ENCODE measurements at places on chromosomes 7 and 10.

DNA sequence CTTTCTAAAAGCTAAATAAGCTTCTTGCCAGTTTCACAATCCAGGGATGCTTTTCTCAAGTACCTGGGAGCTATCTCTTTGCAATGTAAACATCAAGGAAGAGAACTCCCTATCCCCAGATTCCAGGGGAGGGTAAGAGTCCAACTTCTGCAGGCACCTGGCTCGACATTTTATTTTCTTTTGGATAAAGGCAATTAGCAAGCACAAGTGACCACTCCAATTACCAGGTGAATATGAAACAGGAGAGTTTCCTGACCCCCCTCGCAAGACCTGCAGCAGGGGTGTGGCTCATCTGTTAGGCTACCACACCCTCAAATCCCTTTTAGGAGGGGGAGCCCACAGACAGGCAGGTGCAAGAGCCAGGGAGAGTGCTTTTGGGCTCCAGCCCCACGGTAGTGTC, 28.6 kb upstream of the LANCL2 start:
- DNase-seq: no peak

- DNase-seq: no peak
Observed at GRCh38 chr7:38846280-38846679, 62.7 kb downstream of the VPS41 start.

GRCh38 chr7:112770051-112770450, 20.1 kb downstream of the TMEM168 start:
- DNase-seq: no peak

GRCh38 chr10:86035791-86036543, 330.6 kb downstream of the GRID1 start:
- no peak for DNase-seq

GRCh38 chr7:45910855-45911254, 10.2 kb downstream of the IGFBP3 start:
- DNase-seq: no peak

DNA sequence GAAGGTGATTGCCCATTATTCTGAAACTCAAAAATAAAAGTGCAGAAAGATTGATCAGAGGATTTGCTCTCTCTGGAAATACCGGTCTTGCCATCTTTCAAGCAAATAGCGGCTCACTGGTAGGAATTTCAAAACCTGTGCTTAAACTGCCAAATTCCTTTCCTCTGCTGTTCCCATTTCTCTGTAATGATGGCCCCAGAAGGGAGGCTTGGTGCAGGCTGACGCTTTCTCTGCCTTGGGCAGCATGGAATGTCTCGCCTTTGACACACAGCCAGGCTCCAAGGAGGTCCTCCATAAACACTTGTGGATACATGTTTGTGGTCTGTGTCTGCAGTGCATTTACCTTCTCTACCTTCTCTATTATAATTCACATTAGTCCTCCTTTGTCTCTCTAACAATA, 146.8 kb downstream of the HIBADH start:
- no peak for DNase-seq

- DNase-seq: peak; percentile 25
Observed at GRCh38 chr7:131106681-131107336, 220.9 kb upstream of the MKLN1 start.

GRCh38 chr7:149097088-149097487, 6.6 kb upstream of the ZNF786 start:
- DNase-seq: no peak

- DNase-seq: no peak
Observed at GRCh38 chr7:52639981-52640380, 395.5 kb upstream of the POM121L12 start.

- DNase-seq: no peak
Observed at GRCh38 chr10:23499372-23500132, 60.7 kb downstream of the OTUD1 start.

DNA sequence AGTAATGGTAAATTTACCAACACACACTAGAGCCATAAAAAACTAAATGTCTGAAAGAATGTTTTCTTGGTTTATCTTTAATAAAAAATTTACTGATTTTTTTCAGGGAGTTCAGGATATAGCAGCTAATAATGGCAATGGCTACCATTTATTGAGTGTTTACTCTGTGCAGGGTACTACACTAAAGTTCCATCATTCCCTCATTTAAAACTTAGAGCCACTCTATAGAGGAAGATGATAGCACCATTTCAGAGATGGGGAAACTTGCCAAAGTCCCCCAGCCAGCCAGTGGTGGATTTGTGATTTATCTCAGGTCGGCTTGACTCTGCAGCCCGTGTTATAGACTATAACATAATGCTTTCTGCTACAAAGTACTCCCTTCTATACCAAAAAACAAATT, 86.6 kb downstream of the LSMEM1 start:
- DNase-seq: no peak

GRCh38 chr10:59870152-59870551, 36.2 kb downstream of the CCDC6 start:
- DNase-seq: no peak

DNA sequence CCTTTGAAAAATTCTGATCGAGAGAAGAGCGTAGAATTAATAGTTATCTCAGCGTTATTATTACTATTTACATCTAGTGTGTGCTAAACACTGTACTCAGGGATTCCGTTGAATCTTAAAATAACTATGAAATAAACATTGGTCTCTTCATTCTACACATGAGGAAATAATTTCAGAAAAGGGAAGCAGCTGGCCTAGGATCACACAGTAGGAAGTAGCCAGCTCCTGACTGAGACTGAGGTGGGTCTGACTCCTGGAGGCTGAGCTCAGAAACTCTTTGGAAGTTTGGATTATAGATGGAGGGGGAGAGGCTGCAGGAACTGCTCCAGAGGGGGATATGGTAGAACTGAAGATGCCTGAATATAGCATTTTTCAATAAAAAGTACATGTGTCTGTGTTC, 183.9 kb upstream of the WDR11 start:
- no peak for DNase-seq

DNA sequence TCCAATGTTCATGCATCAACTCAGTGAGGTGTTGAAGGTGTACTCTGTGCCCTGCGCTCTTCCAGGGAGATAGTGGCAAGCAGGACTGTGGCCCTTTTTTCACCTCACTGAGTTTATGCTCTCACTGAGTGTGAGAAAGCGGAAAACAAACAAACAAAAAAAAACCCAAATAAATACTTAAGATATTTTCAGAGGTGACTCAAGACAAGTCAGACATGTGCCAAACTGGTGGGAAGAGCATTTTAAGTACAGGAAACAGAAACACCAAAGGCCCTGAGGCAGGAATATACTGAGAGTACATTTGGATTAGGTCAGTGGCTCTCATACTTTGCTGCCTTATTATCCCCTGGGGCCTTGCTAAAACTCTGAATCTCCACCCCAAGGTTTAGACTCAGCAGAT, 111.9 kb upstream of the IGFBP3 start:
- DNase-seq: no peak

DNA sequence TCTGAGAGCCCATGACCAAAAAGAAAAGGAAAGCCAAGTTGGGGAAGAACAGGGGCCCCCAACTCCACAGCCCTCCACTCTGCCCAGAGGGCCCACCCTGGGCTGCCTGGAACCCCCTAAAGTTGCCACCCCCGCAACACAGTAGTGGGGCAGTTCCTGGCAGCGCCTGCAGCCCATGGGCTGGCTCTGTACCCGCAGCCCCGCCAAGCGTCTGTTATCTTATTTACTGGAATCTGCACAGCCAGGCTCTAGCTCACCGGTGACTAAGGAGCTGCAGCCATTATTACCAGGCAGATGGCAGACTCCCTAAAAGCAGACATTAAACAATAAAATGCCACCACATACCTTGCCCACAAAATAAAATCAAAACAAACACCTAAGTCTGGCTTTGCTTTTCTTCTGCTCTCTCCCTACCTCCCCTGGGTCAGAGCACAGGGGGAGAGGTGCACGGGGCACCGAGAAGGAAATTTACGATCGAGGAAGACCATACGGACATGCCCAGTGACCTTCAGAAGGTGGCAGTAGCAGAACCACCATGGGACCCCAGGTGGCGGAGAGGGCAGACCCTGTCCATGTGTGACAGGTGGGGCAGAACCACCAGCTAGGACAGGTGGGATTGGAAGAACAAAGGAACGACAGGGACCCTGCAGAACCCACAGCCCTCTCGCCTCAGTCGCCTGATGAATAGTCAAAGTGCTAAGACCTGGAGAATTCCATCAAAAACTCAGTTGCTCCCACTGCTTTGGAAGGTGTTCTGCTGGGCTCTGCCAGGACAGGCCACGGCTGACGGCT, 66.3 kb downstream of the PRKAG2 start:
- no peak for DNase-seq

DNA sequence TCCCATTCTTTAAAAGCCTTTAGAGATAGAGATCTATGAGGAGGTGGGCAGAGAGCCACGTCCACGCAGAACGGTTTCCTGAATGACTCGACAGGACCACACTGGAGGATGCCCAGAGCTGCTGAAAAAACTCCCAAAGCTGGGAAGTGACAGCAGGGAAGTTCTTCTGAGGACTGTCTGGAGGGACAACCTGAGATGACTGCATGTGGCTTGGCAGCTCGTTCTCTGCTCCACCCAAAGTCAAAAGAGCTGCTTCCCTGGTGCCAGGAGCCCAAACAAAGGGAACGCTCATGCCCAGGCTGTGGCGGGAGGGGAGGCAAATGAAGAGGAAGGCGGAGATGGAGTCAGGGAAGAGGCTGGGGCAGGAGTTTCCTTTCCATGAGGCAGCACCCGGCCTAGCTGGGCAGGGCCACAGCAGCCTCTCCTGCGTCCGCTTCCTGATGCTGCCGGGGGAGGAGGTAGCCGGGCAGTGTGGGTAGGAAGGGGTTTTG, 95.4 kb downstream of the CCDC3 start:
- DNase-seq: no peak

GRCh38 chr7:149085866-149086265, 4.7 kb downstream of the ZNF786 start:
- DNase-seq: no peak

DNA sequence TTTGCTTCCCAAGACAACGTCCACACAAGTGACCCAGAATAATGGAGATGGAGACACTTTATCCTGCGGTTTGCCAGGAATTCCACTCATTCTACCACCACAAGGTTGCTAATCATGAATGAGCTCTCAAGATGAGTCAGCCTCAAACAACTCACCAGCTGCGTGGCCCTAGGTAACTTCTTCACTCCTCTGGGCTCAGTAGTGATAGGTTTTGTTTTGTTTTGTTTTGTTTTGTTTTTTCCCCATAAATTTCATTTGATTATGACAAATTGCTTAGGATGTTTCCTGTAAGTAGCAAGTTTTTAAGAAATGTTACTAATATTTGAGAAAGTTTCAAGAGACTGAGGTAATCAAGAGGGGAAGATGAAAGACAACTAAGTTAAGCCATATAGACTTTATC, 286.8 kb downstream of the PARD3 start:
- no peak for DNase-seq

- no peak for DNase-seq
Observed at GRCh38 chr7:124643311-124643811, 122.2 kb downstream of the GPR37 start.

DNA sequence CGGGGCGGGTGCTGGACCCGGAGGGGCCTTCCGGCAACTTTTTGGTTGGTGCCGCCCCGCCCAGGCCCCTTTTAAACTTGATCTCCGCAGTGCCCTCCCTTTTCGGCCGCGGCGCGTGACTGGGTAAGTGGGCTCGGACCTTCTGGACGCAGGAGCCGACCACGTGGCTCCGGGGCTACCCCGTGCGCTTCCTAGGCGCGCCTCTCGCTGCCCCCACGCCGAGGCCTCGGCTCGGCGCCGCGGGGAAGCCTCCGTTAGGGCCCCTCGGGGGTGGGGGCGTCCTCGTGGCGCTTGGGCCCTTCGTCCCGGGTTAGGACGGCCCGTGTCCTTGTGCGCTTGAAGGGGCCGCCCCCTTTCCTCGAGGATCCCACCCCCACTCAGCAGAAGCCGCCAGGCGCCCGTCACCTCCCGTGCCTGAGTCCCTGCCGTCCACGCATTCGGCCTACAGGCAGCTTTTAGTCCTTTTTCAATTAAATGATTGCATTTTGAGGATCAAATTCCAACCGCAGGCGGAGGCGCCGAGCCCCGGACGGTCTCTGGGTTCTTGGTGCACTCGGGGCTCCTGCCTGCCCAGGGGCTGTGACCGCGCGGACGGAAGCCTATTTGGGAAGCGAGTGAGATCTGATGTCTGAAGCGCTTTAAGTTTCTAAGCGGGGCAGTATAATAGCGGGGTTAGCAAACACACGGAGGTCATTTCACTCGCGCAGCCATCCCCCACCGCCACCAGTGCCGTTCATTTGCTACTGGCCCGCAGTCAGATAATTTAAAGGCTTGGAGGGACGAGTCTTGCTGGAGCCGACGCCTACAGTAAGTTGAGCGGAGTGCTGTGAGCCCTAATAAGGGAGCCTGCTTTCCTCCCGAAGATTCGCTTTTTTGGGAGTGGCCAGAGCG, 31.8 kb upstream of the TOMM7 start:
- peak; percentile 52 for DNase-seq

DNA sequence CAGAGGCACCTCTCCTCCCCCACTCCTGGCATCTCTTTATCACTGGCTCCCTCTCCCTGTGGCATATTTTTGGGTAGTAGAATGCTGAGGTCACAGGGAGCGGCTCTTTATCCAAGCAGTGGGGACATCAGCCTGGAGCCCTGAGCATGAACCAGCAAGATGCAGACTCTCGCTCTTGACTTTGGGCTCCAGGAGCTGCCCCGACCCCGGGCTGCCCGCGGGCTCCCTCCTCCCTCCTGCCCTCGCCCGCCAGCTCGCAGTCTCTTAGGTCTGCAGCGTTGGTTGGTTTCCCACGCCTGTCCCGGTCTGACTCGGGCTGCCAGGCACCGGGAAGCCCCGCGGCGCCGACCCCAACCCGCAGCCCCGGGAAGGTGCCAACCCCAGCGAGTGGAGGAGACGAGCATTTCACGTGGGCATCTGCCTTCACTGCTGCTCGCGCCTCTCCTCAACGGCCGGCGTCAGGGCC, 1.3 kb downstream of the INSYN2A start:
- peak; percentile 26 for DNase-seq

- no peak for DNase-seq
Observed at GRCh38 chr10:43160921-43161255, 22.6 kb downstream of the CSGALNACT2 start.

GRCh38 chr10:73812657-73813056, 1.3 kb upstream of the NDST2 start:
- no peak for DNase-seq
